Naive thymus-derived CD8-positive, alpha-beta T cell (primary cell): ENCODE measurements at places on chromosomes 4 and X. TPM values are rescaled to one million over a fixed set of nuclear protein-coding genes. Genes with fewer than 3 reads are reported as not detected.

GRCh38 chrX:113551919-113552318, 711.3 kb upstream of the AMOT start:
- no peak for DNase-seq
- H3K4me3 ChIP-seq, result no peak overlapping the region
- H3K4me1 ChIP-seq, result no peaks in the 10 kb centered on the region
- H3K27ac ChIP-seq, result no peak overlapping the region
- H3K36me3 ChIP-seq, result no peaks in the 10 kb centered on the region

DNA sequence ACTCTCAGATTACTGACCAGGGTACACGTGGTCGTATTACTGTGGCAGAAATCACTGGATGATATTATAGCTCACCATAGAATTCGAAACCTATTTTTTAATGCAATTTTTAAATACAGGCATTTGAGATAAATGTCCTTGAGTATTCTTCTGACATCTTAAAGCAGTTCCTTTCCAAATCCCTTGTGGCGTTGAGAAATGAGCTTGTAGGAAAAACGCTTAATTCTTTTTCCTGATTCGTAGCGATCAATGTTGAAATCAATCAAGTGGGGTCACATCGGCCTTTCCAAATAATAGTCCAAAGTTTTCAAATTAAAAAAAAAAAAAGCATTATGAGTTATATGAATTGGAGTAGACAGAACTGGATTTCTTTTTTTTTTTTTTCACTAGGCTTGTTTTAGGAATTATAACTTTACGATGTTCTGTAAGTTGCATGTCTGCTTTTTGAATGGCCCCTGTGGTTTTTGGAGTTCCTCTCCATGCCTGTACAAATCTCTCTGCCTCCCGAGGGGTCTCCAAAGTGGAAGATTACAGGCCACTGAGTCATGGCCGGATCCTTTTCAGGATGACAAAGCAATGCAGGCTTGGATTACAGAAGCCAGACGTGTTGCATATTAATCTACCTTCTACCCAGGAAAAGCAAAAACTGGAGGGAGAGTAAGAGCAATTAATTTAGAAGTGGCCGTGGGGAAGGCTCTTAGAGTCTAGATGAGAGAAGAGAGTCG, 226.1 kb downstream of the SHOX start:
- H3K27me3 ChIP-seq, result peaks cover 1% of the 10 kb centered on the region
- no peaks in the 10 kb centered on the region for H3K36me3 ChIP-seq
- DNase-seq, result no peak
- no peak overlapping the region for H3K4me3 ChIP-seq
- no peaks in the 10 kb centered on the region for H3K4me1 ChIP-seq

DNA sequence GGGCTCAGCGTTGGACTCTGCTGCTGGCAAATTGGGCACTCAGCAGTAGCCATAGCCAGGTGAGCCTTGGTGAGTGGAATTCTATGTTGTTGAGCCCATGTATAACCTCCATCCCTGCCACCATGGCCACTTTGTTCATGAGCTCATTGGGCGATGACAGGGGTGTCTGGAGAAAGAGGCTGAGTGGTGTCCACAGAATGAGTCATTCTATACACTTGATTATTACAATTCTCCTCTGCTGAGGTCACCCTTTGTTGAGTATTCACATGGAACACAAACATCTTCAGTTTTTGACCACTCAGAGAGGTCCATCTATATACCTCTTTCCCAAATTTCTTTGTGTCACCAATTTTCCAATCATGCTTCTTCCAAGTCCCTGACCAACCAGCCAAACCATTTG, 1341.7 kb downstream of the PCDH7 start:
- H3K36me3 ChIP-seq, result no peaks in the 10 kb centered on the region
- no peaks in the 10 kb centered on the region for H3K27me3 ChIP-seq
- H3K4me3 ChIP-seq, result no peak overlapping the region
- no peaks in the 10 kb centered on the region for H3K4me1 ChIP-seq
- H3K27ac ChIP-seq, result no peak overlapping the region
- DNase-seq, result no peak

DNA sequence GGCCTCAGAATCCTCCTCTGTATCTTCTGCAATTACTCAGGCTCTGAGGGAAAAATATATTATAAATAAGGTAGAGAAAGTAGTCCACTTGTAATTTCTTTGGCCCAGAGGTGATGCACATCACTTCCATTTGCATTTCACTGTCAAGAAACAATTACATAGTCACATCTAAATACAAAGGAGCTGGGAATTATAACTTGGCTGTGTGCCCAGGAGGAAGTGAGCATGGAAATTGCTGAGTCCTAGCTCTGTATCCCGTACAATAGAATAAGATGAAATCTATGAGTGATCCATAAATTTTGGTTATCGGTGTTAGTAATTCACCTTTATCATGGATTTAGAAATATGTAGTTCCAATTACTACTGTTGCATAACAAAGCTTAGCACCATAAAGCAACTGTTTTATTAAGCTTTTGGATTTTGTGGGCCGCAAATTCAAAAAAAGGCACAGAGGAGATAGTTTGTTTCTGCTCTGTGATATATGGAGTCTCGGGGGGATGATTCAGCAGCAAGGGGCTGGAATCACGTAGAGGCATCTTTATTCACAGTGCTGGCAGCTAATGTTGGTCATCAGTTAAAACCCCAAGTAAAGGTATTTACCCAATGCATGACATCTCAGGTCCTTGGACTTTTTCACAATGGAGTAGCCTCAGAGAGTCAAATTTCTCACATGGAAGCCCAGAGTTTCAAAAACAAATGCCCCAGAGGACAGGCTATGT, 241.4 kb upstream of the GALNT7 start:
- H3K4me1 ChIP-seq, result no peaks in the 10 kb centered on the region
- no peak for DNase-seq
- H3K27ac ChIP-seq, result no peak overlapping the region
- H3K36me3 ChIP-seq, result no peaks in the 10 kb centered on the region
- H3K4me3 ChIP-seq, result no peak overlapping the region

GRCh38 chr4:88352062-88352740, 26.5 kb upstream of the HERC6 start:
- H3K4me1 ChIP-seq, result no peaks in the 10 kb centered on the region
- no peak overlapping the region for H3K4me3 ChIP-seq

DNA sequence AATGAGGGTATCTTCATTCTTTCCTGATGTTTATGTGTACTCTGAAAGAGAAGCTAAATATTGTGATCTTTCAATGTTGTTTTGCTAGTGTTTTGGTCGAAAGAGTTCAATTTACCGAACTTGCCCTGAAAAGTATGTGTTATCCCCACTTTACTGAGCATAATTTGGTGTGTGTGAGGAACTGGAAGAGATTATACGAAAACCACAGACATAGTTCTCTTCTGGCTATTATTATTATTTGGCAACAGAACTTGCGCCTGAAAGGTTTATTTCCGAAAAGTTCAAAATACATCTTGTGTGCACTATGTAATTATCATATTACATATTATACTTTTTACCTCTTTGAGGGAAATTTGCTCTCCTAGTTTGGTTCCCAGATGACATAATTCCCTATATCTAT, 232.5 kb upstream of the INTU start:
- no peak for DNase-seq
- no peaks in the 10 kb centered on the region for H3K4me1 ChIP-seq
- no peaks in the 10 kb centered on the region for H3K36me3 ChIP-seq
- no peak overlapping the region for H3K4me3 ChIP-seq
- no peak overlapping the region for H3K27ac ChIP-seq

DNA sequence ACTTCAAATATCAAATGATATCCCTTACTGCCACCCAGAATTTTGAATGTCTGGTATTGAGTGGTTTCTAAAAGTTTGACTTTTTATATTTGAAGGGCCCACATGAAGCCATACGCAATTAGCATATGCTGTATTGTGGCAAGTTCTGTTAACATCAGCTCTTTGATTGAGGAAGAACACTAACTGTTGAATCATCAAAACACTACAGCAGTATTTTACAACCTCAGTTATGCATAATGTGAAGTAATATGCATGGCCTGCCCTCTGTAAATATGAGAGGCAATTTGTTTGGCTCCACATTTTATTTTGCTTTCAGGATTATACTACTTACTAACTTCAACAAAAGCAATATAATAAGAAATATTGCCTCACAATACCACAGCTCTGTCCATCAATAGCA, 62.2 kb upstream of the DMD start:
- no peak for DNase-seq
- H3K36me3 ChIP-seq, result no peaks in the 10 kb centered on the region
- no peak overlapping the region for H3K27ac ChIP-seq
- H3K4me1 ChIP-seq, result no peaks in the 10 kb centered on the region

- no peak for DNase-seq
- H3K27me3 ChIP-seq, result no peaks in the 10 kb centered on the region
- no peak overlapping the region for H3K27ac ChIP-seq
- no peaks in the 10 kb centered on the region for H3K36me3 ChIP-seq
These were observed 15.4 kb downstream of the ELOVL6 start for GRCh38 chr4:110183058-110183457.

GRCh38 chrX:3351276-3351675, 4.8 kb upstream of the MXRA5 start:
- H3K4me1 ChIP-seq, result no peaks in the 10 kb centered on the region
- H3K27me3 ChIP-seq, result peaks cover 4% of the 10 kb centered on the region
- no peak overlapping the region for H3K4me3 ChIP-seq
- H3K27ac ChIP-seq, result no peak overlapping the region

DNA sequence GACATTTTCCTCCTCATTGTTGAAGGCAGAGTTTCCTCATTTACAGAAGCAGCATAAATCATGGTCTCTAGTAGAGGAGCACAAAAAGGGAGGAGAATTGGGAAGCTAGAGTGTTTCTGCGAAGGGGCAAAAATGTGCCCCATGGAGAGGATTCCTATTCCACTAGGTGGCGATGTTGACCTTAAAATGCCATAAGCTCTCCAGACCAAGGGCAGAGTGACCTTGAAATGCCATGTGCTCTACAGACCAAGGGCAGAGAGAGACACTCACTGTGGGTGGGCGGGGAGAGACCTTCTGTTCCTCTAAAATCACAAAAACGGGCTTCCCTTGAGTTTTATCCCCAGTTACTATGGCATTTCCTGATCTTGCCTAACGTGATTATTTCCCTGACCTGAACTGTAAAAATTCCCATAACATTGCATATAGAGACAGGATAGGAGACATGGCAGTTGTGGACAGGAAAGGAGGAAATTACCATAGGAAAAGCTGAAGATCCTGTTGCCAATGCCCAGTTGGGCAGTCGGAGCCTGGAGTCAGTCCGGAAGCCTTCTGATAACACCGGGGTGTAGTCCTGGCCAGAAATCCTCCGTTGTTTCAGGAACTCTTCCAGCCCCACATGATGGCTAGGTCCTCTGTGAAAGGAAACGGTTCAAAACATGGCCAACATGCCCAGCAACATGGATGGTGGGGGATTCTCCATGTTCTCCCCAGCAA, 567.7 kb downstream of the MAGEB5 start:
- H3K27ac ChIP-seq, result no peak overlapping the region
- no peak overlapping the region for H3K4me3 ChIP-seq
- no peaks in the 10 kb centered on the region for H3K4me1 ChIP-seq
- DNase-seq, result no peak
- peaks cover under 1% of the 10 kb centered on the region for H3K36me3 ChIP-seq
- no peaks in the 10 kb centered on the region for H3K27me3 ChIP-seq

GRCh38 chr4:69039071-69039470, 57.2 kb upstream of the UGT2B7 start:
- H3K4me1 ChIP-seq, result no peaks in the 10 kb centered on the region
- no peak overlapping the region for H3K4me3 ChIP-seq

- no peak overlapping the region for H3K4me3 ChIP-seq
- H3K27ac ChIP-seq, result no peak overlapping the region
- H3K27me3 ChIP-seq, result no peaks in the 10 kb centered on the region
- no peaks in the 10 kb centered on the region for H3K36me3 ChIP-seq
- no peaks in the 10 kb centered on the region for H3K4me1 ChIP-seq
These were observed 224.1 kb downstream of the SHROOM3 start for GRCh38 chr4:76659103-76659490.

- DNase-seq, result no peak
- H3K36me3 ChIP-seq, result no peaks in the 10 kb centered on the region
- H3K27me3 ChIP-seq, result no peaks in the 10 kb centered on the region
- no peak overlapping the region for H3K4me3 ChIP-seq
- H3K4me1 ChIP-seq, result no peaks in the 10 kb centered on the region
These were observed 56.4 kb downstream of the ABCG2 start for GRCh38 chr4:88102026-88102425.

DNA sequence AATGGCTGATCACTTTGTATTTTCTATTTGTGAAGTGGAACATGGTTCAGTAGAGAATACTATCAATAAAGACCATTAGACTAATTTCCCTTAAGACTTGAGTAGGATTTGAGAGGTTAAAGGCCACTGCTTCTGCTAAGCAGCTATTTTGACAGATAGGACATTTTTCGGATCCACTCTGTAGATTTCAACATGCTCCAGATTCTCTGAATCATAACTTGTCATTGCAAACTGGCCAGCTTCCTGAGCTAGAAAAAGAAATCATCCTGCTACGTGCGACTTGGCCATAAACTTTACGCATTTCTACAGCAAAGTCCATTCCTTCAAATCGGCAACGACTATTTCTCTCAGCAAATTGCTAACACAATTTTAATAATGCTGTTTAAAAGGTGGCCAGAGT, 55.2 kb downstream of the MGST2 start:
- H3K4me1 ChIP-seq, result no peaks in the 10 kb centered on the region
- H3K27me3 ChIP-seq, result no peaks in the 10 kb centered on the region
- no peak overlapping the region for H3K4me3 ChIP-seq
- H3K36me3 ChIP-seq, result peaks cover 12% of the 10 kb centered on the region

DNA sequence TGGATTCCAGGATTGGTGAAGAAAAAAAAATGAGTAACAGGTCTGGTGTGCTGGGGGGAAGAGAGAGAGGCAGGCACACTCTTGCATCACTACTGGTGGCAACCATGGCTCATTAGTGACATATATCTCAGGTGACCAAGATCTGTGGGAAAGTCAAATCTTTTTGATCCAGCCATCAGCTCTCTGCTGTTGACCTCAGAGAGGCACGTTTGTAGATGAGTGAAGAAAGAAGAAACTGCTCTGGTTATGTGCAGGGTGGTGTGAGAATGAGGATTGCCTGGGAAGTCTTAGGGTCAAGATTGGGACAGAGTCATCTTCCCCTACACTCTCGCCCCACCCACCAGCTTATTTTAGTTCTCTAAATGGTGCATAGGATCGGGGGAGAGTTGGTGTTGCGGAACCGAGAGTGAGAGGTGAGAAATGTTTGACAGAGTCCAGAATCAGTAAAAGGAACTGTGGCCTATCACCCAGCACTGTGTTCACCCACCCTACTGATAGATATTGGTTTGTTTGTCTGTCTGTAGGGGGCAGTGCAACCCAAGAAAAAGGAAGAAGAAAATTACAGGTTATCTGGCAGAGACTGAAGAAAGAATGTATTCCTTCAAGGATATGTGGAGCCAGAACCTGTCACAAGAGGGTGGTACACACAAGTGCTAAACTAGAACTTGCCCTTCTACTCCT, 21.9 kb downstream of the ARMCX6 start:
- H3K4me1 ChIP-seq, result no peaks in the 10 kb centered on the region
- no peak overlapping the region for H3K4me3 ChIP-seq
- H3K27me3 ChIP-seq, result peaks cover 18% of the 10 kb centered on the region
- peak; percentile 66 for DNase-seq
- H3K36me3 ChIP-seq, result no peaks in the 10 kb centered on the region

Gene SLC16A2
- total RNA-seq, result 0.65 TPM

Gene F8A2
- total RNA-seq, result not detected

Gene CCNQ
- 25.3 TPM for total RNA-seq

Gene SHROOM4
- not detected for total RNA-seq

Gene ANOS1
- total RNA-seq, result not detected

Gene ENPEP
- total RNA-seq, result not detected
